Right renal cortex interstitium (tissue), 3 donors: ENCODE measurements at places on chromosomes 7 and 10.

- no peak for DNase-seq
These were observed 478.2 kb downstream of the GATA3 start for GRCh38 chr10:8532647-8533046.

- DNase-seq = no peak
These were observed 361.5 kb upstream of the LRRTM3 start for GRCh38 chr10:66564287-66564686.

DNA sequence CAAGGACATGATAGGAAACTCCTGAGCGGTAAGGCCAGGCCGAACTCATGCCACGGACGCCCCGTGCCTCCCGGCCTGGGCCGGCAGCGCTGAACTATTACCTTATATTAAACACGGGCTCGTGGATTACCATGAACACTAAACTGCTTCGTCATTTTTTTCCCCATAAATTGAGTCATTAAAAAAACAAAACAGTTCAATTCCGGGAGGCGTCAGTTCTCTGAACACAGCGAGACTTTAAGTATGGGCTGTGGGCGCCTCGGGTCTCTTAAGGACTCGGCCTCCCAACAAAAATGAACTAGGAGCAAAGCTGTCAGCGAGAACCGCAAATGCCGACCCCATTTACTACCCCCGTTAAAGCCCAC is 519 bp downstream of the PITRM1 start:
- peak; percentile 26 for DNase-seq

DNA sequence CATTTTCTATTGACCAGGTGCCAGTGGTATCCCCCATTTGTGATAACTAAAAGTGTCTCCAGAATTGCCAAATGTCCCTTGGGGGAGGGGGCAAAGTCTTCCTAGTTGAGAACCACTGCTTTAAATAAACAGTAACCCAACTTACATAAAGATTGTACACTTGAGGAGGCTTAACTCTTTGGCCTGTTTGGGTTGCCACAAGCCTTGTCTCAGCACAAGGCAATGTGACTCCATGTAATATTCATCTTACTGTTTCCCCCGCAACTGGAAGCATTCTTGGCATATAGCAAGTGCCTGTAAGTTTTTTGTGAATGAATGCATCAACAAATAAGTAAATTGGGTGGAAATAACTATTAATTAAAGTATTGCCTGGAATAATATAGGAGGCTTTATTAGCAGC is 108.3 kb downstream of the ANK3 start:
- no peak for DNase-seq

DNA sequence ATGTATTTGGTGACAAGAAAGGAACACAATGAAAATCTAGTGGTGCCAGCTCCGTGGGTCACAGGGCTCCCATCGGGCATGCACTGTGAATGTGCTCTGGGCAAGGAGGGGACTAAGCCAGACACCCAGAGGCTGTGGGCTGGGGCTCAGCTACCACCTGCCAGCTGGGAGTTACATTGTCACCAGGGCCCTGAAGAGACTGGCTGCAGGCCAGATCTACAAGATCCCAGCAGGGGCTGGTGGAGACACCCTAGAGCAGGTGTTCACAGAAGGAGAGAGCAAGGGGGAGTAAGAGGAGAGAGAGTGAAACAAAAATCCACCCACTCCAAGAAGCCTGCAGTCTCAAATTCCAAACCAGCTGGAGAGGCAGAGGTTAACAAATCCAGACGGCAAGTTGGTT is 116.6 kb upstream of the ADCY1 start:
- no peak for DNase-seq

GRCh38 chr10:132146941-132147915 is 39.5 kb upstream of the DPYSL4 start:
- no peak for DNase-seq

DNA sequence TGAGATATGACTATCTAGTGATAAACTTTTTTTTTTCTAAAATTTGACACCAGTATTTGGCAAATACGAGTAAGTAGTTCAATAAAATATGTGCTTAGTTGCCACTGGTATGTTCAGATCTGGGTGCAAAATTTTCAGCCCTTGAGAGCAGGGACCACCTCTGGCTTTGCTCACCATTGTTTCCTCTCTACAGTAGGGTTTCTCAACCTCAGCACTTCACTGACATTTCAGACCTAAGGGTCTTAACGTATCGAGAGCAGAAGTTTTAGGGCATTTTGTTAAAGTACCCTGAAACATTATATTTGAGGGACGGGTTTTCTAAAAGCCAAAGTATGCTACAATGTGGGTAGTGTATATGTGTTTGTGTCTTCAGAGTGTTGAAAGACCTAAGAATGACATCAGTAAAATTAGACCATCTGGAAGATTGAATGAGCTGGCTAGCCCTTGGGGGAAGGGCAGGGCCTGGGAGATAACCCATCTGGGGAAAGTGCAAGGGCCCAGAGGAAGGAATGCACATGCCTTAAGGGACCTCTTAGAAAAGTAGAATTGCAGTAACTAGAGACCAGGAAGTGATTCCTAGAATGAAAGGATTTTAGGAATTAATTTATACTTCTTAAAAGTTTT is 11.8 kb downstream of the BZW2 start:
- no peak for DNase-seq

- DNase-seq = no peak
These were observed 19.8 kb upstream of the PLCE1 start for GRCh38 chr10:93973748-93974445.

DNA sequence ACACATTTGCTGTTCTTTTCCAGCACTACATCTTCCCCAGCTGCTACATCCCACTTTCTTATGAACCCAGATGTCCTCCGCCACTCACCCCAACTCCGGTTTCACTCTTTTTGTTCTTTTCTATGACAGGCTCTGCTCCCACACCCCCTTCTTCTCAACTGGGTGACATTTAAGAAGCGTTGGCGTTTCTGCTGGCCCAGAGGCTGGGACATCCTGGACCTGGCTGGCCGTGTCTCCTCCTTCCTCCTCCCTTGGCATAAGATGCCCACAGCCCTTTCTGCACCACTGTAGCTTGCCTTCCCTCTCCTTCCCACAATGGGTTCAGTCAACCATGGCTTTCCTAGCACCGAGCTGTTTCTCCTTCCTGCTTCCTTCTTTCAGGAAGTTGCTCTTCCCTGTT is 9.4 kb upstream of the CALML5 start:
- DNase-seq = no peak

- no peak for DNase-seq
These were observed 731 bp upstream of the CRPPA start for GRCh38 chr7:16422103-16422435.

DNA sequence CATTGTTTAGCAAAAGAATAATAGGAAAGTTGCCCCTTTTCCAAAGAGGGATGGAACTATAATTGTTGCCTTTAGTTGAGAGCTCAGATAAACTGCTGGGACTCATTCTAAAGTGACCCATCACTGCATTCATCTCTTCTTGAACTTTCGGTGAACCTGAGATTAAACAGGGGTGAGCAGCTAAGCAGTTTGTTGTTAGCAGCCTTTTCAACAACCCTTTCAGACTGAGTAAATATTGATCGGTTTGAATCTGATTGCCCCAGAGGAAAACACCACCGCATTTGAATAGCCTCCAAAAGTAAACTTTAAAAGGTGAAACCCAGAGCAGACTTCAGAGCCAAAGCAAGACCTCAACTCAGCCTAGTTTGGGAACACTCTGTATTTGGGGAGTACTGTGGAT is 4.7 kb downstream of the HOXA1 start:
- DNase-seq = no peak

DNA sequence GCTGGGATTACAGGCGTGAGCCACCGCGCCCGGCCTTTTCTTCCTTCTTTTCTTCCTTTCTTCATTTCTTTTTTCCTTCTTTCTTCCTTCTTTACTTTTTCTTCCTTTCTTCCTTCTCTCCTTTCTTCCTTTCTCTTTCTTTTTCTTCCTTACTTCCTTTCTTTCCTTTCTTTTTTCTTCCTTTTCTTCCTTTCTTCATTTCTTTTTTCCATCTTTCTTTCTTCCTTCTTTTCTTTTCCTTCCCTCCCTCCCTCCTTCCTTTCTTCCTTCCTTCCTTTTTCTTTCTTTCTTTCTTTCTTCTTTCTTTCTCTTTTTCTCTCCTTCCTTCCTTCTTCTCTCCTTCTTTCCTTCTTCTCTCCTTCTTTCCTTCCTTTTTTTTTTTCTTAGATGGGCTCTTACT is 47.0 kb upstream of the CUX1 start:
- no peak for DNase-seq

GRCh38 chr7:2993868-2994267 is 49.8 kb downstream of the CARD11 start:
- no peak for DNase-seq

- DNase-seq = no peak
These were observed 35.0 kb upstream of the ZNF32 start for GRCh38 chr10:43683451-43684291.

GRCh38 chr10:130560573-130560972 is 424.4 kb downstream of the GLRX3 start:
- no peak for DNase-seq

DNA sequence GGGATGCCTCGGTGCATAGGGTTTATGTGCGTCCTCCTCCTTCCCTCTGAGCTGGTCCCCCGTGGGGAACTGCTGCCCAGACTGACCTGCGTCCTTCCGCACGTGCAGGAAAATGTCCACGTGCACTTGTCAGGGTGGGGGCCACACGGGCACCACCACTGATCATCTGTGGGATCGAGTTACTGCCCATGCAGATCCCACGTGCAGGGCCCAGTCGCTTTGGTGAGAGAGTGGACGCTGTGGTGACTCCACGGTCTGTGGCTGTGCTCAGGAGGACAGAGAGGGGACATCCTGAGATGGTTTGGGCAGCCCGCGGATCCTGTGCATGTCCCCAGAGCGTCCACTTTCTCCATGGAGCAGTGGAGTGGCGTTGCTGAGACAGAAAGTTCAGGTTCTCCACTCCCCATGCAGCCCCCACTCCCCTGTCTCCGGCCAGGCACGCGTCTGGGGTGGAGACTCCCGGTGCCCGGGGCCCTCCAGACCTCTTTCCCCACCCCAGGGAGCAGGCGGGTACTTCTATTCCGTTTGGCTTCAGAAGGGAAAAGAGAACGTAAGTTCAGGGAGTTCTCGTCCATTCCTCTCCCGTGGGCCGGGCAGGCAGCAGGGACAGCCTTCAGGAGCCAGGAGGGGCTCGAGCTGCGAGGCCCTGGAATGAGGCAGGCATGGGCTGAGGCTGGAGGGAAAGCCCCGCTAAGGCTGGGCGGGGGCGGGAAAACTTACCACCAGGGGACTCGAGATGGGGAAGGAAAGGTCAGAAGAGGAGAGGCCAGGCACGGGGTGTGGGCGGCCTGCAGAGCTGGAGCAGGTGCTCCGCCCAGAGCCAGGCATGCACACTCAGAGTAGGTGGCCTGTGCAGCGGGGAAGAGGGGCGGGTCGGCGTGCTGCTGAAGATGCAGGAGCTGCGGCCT is 59.9 kb downstream of the EGFR start:
- no peak for DNase-seq

DNA sequence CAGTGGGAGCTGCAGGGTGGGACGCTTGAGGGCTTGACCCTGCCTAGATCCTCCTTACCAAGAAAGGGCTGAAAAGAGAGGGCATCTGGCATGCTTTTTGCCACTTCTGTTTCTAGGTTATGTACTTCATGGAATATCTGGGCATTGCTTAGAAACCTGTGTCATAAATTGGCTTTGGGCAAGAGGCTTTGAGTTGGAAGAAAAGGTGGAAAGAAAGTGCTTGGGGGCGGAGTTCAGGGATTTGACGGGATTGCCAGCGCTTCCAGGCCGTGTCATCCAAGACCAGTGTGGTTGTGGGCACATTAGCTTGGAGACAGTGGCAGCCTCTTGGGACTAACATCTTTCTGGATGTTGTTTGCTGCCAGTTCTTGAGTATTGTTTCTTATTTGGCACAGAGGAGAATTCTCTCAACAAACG is 825 bp downstream of the ZNF862 start:
- peak; percentile 16 for DNase-seq

DNA sequence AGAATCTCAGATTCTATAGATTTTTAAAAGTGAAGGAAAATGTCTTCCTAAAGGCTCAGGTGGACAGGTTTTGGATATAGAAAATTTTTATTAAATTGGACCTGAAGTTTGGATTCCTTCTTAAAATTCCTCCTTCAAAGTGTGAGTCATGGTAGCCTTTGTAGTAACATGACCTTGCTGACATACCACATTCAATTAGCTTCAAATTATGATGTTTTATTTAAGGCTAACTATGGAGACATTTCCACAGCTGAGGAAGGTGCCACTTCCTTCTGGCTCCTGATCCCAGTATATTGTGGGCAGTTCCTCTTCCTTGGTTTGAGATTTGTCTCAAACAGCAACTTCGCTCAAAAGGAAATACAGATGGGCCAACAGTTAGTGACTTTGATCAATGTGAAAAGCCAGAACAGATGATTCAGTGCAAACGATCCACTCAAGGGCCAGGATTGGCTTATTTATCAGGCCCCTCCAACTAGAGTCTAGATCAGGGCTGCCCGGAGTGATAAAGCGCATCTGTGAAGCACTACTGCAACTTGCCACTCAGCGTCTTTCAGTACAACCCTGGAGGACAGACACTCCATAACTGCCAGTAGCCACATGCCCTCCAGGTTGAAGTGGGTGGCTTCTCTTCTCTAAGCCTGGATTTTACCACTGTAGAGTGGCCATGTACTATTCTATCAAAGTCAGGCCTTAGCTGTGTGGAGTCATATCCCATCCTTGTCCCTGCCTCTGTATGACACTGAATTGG is 573.5 kb downstream of the KIF20B start:
- DNase-seq = no peak

GRCh38 chr10:100334762-100335161 is 4.7 kb upstream of the PKD2L1 start:
- DNase-seq = no peak

GRCh38 chr10:33616956-33617355 is 282.5 kb upstream of the NRP1 start:
- no peak for DNase-seq

GRCh38 chr10:91797048-91797690 is 1.1 kb upstream of the TNKS2 start:
- no peak for DNase-seq

GRCh38 chr7:7051206-7051877 is 131.0 kb upstream of the C1GALT1 start:
- DNase-seq = no peak

GRCh38 chr7:139490130-139490529 is 6.7 kb upstream of the KLRG2 start:
- no peak for DNase-seq

- DNase-seq = no peak
These were observed 81.1 kb upstream of the MBL2 start for GRCh38 chr10:52853704-52854103.

- no peak for DNase-seq
These were observed 26.0 kb downstream of the SPOCK2 start for GRCh38 chr10:72062382-72062781.

DNA sequence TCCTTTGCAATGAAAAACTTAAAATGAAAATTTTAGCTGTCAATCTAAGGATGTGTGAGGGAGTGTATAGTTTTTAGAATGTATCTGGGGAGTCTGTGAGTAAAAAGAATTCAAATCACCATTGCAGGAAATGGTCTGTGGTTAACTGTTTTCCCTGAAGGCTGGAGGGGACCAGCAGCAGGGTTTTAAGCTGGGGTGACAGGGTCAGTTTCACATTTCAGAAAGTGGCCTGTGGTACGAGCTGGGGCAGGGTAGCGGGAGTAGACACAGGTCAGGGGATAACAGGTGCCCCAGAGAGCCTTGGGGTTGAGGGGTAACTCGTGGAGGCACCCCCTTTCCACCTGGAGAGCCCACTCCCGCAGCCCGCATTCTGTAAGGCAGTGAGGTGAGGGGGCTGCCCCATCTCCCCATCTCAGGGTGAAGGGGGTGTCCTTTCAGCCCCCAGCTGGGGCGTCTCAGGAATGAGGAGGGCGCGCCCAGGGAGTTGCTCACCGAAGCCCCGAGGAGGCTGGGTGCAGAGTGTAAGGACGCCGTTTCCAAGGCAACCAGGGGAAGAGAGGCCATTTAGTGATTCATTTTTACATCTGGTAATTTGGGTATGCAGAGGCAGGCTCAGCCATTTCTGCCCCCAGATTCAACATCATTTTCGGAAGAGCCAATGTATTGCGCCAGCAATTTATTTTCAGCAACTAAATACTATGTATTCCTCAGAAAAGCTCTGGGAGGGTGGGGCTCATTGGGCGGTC is 168.9 kb downstream of the SLIT1 start:
- DNase-seq = no peak
